ENCODE measurements at places on chromosomes 5 and 9.

DNA sequence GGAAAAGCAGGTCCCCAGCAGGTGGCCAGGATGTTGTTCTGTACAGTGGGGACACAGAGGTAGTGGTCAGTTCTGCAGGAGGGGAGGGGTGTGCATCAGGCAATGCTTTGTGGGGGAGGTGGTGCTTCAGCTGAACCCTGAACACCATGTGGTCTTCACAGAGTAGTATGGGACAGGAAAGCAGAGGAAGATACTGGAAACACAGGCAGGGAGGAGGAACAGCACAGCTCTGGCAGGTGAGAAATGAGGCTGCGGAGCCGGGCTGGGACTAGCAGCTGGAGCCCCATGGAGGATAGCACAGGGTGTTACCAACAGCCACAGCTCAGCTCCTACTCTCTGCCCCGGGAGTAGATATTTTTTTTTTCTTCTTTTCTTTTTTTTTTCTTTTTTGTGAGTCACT lies 161.5 kb downstream of the ENTREP1 start:
- DNase-seq, result no peak

DNA sequence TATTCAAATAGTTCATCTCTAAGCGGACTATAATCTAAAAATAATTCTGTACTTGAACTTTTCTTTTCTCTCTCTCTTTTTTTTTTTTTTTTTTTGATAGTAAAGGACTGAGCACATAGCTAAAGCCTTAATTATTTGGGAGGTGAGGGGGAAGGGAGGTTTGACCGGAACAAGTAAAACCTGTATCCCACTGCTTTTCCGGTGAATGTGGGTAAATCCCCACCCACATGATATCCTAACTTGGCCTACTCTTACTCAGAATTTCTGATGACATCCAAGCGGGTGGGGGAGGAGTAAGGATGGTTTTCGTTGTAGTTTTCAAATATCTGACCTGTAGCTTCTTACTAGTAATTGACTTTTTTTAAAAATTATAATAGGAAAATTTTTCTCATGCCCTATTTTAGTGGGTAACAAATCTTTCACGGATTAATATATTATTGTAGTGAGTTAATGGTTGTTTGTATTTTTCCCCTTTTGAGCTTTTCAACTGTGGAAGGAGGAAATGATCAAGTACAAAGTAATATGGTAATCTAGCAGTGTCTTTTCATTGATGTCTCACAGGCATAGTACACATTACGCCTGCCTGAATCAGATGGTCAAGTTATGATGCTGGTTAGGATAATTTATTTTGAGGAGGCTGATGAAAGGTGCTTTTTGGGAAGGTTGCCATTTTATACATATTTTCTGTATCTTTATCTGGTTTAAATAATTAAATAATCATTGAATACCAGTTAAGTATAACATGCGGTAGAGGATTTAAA lies 2.2 kb upstream of the ELL2 start:
- DNase-seq, result no peak

DNA sequence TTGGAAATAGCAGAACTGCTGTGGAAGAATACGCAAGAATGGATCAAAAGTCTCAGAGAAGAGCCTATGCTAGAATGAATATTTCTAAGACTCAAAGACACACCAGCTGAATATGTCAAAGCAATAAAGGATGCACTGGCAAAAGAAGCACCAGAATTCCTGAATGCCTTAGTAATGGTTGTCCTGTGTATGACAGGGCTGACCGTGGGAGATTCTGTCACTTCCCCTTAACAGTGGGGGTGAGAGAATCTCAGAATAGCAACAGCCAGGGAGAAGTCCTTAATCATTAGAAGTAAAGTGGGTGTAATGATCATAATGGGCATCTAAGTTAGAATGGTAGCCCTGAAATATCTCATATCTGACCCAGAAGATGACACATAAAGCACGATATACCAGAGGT lies 14.6 kb upstream of the PRR16 start:
- no peak for DNase-seq

GRCh38 chr5:81808106-81808505 lies 57.2 kb upstream of the SSBP2 start:
- DNase-seq, result no peak

GRCh38 chr5:72600391-72600981 lies 93.3 kb upstream of the ZNF366 start:
- no peak for DNase-seq

- no peak for DNase-seq
These were observed 296.3 kb downstream of the ADAMTS6 start for GRCh38 chr5:65185468-65185867.

- no peak for DNase-seq
These were observed 8.7 kb upstream of the GFI1B start for GRCh38 chr9:132969783-132970182.

DNA sequence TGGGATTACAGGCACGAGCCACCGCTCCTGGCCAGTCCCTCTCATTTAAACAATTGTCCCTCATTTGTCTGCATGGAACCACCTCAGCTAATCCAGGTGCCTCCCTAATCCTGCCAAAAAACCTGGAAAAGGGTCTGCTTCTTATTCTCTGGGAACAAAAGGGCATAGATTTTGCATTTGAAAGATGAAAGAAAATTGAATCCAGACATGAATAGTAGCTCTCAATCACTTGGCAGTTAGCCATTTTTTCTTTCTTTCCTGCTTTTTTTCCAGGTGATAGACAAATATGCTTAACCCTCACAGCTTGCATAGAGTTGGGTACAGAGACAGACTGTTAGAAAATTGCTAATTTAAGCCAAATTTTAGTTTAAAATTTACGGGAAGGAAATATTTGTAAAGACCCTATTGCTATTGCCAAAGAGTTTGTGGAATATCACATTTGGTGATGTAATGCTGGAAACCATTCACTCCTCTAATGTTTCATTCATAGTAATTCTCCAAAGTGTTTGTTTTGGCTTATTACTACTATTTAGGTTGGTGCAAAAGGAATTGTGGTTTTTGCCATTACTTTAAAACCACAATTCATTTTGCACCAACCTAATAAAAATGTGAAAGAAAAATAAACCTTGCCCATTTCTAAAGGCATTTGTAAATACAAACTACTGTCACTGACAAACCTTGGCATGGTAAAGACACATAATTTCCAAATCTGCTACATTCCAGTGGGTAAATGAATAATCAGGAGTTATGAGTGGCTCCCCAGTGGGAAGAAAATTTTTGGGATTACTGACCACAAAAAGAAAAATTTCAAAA lies 80.5 kb upstream of the JAK2 start:
- no peak for DNase-seq

DNA sequence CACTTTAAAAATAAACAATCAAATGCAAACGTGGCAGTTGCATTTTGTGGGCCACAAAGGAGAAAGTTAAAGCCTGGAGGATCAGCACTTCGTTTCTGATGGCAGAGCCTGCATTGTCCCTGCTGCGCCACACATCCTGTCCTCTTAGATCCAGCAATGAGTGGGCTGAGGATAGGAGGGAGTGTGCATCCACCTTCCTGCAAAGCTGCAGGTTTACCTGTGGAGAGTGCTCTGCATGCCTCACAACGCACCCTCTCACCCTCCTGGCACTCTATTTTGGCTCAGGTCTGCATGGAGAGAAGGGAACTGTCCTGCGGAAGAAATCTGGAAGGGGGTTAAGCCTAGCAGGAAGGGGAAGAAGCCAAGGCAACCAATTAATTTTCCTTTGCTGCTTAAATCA lies 212.2 kb upstream of the SLC24A2 start:
- no peak for DNase-seq

- no peak for DNase-seq
These were observed 842 bp downstream of the TMED7 start for GRCh38 chr5:115624994-115625393.

DNA sequence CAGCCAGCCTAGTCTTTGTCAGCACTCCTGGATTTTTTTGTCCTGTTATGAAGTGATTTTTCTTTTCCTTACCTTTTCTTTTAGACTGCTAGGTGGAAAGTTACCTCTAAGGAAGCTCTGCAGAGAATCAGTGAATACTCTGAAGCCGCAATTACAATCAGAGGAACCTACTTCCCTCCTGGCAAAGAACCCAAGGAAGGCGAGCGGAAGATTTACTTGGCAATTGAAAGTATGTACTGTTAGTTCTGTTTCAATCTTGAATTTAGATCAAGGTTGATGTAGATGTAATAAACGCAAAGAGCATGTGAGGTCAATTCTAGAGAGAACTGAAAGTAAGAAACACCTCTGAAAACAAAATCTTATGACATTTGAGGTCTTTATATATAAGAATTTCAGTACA lies 27.0 kb upstream of the C5orf24 start:
- DNase-seq, result no peak

DNA sequence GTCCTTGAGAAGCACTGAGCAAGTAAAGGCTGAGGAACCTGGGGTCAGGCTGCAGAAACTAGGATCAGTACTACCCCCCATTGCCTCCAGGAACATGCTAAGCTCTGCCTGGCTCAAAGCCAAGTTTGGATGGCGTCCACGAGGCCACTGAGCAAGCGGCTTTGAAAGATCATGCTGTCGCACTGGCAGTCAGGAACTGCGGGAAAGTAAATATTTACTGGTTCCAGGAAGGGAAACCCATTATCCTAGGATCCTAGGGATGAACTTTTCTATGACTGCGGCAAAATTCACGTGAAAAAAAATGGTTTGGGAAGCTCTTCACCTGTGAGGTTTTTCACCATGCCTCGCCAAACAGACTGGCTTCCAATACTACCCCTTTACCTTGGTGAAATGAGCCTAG lies 75.3 kb upstream of the PJA2 start:
- no peak for DNase-seq

DNA sequence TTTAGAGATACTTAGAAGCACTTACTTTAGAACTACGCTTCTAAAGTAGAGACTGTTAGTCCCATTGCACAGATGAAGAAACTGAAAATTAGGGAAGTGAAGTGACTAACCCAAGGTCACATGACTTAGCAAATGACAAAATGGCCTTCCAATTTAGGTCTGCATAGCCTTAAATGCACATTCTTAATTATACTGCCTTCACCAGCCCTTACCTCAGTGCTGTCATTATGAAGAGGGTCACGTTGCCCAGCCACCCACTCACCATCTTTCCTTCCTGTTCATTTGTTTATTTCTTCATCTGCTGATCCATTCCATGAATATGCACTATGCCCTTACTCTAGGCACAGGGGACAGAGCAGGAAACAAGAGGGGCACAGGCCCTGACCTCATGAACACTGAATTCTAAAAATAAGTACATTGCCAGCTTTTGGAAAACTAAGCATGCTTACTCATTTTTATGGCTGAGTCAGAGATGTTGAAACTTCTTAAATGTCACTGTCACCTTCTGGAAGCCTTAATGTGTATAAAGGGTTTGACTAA lies 8.6 kb downstream of the HAVCR2 start:
- no peak for DNase-seq

- no peak for DNase-seq
These were observed 60.2 kb downstream of the SLC22A5 start for GRCh38 chr5:132429463-132430440.

DNA sequence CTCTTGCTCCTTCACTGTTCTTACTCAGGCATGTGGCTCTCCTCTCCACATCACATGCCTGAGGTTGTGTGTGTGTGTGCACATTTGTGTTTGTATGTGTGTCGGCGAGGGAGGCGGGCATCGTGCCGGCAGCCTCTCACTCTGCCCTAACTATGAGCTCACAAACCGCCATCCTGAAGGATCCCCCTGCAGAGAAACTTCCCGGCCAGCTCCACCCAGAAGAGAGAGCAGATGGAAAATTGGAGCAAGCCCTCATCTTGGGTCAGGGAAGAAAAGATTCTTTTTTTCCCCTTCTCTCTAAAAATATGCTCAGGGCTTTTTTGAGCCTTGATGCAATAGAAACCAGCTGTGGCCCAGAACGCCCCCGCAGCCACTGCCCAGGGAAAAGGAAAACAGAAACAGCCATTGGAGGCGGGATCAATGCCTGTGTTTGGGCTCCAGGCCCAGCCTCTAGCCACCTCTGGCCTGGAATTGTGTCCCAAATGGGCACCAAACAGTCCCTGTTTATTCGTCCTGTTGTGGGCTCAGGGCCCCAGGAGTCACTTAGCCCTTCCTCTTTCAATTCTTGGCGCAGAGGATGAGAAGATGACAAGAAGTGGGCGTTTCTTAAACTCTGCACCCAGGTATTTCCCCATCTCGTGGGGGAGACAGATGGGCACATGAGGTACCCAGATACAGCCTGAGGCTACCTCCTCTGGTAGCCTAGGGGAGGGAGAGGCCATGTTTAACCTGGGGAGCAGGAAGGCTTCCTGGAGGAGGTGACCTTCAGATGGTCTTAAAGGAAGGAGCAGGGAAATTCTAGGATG lies 151.5 kb downstream of the RGS3 start:
- no peak for DNase-seq

DNA sequence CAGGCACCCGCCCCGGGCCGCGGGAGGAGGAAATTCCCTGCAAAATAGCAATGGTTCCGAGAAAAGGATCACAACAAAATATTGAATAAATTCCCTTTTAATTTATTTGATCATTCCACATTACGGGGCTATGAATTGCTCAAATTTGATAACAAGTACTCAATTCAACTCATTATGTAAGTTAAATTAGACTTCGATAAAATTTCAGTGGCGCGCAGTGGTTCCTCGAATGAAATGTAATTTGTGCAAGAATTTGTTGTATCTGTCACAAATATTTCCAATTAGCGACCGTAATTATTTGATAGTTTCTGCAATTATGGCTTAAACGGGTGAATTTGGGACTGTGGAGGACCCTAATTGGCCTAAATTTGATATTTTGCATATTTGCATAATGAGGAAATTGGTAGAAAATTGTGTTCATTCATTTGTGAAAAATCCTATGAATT lies 76.0 kb upstream of the TBCA start:
- no peak for DNase-seq

- DNase-seq, result no peak
These were observed 4.3 kb upstream of the GM2A start for GRCh38 chr5:151248651-151249050.

DNA sequence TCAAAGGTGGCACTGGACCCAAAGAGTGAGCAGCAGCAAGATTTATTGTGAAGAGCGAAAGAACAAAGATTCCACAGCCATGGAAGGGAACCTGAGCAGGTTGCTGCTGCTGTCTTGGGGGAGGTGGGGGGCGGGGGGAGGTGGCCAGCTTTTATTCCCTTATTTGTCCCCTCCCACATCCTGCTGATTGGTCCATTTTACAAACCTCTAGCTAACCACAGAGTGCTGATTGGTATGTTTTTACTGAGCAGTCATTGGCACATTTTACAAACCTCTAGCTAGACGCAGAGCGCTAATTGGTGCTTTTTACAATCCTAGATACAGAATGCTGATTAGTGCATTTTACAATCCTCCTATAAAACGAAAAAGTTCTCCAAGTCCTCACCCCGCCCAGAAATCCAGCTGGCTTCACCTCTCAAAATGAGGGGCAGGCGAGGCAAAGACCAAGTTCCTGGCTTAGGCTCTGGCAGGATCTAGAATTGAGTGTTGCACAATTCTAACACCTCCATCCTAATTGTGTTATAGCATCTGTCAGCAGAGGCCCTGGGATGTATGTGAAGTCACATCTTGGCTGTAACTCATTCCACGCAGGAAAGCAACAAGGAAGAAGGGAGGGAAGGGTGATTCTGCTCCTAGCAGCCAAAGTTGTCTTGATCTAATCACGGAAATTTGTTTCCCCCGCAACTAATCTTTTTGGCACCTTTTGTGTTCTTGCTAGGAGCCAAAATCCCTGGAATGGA lies 34.3 kb downstream of the ROR2 start:
- DNase-seq, result no peak
